Calu3 (cell line): ENCODE measurements at places on chromosomes 2 and 18.

DNA sequence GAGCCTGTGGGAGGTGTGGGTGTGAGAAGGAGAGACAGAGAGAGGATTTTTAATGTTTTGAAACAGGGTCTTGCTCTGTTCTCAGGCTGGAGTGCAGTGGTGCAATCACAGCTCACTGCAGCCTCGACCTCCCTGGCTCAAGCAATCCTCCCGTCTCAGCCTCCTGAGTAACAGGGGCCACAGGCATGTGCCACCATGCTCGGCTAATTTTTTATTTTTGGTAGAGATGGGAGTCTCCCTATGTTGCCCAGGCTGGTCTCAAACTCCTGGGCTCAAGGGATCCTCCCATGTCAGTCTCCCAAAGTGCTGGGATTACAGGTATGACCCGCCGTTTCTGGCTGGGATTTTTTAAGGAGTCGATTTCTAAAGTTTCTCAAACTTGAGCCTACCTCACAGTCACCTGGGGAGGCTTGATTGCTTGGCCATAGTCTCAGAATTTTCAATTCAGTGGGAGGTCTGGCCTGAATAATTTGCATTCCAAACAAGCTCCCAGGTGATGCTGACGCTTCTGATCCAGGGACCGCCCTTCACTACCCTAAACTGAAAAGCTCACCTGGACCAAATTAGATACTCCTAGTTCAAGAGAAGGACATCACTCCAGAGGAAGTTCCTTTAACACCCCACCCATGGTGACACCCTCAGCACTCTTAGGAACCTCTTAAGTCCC, 70.8 kb upstream of the SLC1A4 start:
- no peak for DNase-seq

GRCh38 chr2:43109261-43109743, 117.1 kb downstream of the ZFP36L2 start:
- DNase-seq = no peak

DNA sequence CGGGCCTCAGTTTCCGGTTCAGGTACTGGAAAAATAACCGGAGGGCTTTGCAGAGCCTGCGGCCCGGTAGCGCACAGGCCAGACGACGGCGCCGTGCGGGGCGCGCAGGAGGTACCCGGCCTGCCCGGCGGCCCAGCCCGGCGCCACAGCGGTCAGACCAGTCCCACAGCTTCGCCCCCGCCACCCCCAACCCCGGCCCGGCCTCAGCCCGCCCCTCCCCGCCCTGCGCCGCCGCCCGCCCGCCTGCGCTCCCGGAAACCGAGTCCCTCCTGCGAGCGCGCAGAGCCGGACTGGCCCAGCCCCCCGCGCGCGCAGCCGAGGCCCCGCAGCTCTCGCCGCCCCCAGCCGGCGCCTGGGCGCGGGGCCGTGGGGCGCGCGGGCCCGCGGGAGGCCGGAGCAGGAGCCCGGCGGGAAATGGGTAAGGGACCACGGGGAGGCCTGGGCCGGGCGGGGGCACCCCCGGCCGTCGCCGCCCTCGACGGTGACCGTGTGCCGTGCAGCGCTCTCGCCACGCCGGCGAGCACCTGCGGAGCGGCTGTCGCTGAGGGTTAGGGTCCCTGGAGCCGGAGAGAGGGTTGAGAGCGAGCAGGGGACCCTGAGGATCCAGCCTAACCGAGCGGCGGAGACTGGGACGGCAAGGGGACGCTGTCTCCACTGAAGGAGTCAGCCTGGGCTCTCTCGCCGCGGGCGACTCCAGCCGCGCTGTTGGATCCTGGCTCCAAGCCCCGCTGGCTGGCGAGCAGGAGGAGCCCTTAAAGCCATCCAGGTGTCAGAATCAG, 16.5 kb upstream of the PSD4 start:
- peak; percentile 90 for DNase-seq

- DNase-seq = no peak
Observed at GRCh38 chr2:12585784-12586183, 131.0 kb upstream of the TRIB2 start.

DNA sequence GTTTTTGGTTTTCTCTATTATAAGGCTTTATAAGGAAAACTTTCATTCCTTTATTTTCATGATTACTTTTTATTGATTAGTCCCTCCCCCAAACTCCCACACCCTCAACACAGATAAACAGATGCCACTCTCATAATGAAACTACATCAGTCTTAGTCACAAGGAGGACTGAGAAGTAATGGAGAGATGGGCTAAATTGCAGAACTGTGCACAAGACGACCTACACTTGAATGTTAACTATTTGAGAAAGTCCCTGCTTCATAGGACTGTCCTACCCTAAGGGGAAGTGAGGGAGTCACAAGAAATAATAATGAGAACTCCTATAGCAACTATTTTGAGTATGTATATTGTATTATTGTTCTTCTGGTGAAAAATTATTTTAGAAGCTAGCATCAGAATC, 360.8 kb downstream of the RBM43 start:
- DNase-seq = no peak

DNA sequence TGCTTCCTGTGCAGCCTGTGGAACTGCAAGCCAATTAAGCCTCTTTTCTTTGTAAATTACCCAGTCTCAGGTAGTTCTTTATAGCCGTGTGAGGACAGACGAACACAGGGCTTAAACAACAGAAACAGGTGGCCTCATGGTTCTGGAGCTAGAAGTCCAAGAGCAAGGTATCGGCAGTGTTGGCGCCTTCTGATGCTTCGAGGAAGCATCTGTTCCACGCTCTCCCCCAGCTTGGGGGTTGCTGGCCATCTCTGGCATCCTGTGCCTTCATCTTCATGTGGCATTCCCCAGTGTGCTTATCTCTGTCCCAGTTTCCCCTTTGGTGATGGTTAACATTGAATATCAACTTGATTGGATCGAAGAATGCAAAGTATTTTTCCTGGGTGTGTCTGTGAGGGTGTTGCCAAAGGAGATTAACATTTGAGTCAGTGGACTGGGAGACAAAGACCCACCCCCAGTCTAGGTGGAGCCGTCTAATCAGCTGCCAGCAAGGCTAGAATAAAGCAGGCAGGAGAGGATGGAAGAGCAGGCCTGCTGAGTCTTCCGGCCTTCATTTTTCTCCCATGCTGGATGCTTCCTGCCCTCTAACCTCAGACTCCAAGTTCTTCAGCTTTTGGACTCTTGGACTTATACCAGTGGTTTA, 287.6 kb downstream of the PHLPP1 start:
- peak; percentile 67 for DNase-seq

- DNase-seq = no peak
Observed at GRCh38 chr2:27587025-27587424, 4.2 kb downstream of the ZNF512 start.
